Activated CD8-positive, alpha-beta T cell treated with anti-CD3 and anti-CD28 coated beads, Interleukin-2, amount 10 ng/mL, durations not matched to agents 7 days and 5 days (primary cell): ENCODE measurements at places on chromosomes 2 and 18. TPM values are rescaled to one million over a fixed set of nuclear protein-coding genes. Genes with fewer than 3 reads are reported as not detected.

GRCh38 chr2:15243762-15244161 is 317.4 kb downstream of the NBAS start:
- no peak for DNase-seq

GRCh38 chr2:70513738-70514137 is 39.9 kb downstream of the TGFA start:
- no peak for DNase-seq

GRCh38 chr18:77366720-77367641 is 117.3 kb downstream of the GALR1 start:
- DNase-seq: no peak

GRCh38 chr2:201904538-201905420 is 98.4 kb downstream of the CDK15 start:
- DNase-seq: no peak

Gene DSG4
- not detected for total RNA-seq

Gene CASP10
- 42.8 TPM for total RNA-seq

Gene VWA3B
- total RNA-seq: not detected
